ENCODE measurements at places on chromosomes 3 and 15.

DNA sequence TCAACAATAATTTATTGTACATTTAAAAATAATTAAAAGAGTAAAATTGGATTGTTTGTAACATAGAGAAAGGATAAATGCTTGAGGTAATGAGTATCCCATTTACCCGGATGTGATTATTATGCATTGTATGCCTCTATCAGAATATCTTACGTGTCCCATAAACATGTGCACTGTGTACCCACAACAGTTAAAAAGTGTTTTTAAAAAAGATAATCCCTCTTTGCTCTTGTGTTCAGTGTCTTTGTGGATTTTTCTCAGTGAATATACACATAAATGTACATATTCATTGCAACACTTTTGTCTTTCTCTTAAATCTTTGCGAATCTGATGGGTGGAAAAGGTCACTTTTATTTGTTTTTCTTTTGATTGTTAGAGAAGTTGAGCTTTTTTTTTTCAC is 20.4 kb downstream of the YEATS2 start:
- DNase-seq: no peak

- no peak for DNase-seq
Observed at GRCh38 chr15:91461377-91461776, 361.3 kb downstream of the SV2B start.

GRCh38 chr15:95129574-95129973 is 898.2 kb downstream of the MCTP2 start:
- no peak for DNase-seq

DNA sequence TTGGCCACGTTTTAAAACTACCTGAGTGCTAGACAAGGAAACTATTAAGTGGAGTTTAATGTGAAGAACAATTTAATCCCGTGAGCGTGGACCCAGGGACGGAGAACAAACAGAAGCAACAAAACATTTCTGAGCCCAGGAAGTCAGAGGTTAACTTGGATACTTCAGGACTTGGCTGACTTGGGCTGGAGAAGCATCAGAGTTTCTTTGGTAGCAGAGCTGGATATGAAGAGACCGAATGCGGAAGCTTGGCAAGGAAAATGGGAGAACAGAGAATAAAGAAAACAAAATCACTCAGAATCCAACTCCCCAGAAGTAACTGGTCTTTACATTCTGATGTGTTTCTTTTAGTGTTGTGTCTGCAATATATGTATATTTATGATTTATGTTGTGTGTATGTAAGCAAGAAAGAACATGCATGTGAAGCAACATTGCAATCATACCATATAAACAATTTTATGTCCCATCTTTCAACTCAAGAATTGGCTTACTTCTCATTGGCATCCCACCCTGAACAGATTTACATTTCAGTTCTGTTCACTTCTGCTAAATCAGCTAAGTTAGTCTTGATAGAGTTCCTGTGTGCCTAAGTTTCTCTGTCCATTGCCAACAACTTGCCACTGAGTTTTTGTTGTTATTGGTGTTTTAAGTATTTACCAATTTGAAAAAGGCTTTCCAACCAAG is 17.2 kb upstream of the PLOD2 start:
- no peak for DNase-seq

DNA sequence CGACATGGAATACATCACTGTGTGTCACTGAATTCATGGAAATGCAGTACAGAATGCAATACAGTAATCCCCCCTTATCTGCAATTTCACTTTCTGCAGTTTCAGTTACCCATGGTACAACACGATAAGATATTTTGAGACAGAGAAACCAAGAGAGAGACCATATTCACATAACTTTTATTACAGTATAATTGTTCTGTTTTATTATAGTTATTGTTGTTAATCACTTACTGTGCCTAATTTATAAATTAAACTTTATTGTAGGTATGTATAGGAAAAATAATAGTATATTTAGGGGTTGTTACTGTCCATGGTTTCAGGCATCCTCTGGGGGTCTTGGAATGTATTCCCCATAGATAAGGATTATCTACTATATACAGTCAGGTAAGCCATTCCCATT is 61.8 kb downstream of the MBNL1 start:
- no peak for DNase-seq

GRCh38 chr3:71893122-71893521 is 108.2 kb upstream of the PROK2 start:
- DNase-seq: no peak

DNA sequence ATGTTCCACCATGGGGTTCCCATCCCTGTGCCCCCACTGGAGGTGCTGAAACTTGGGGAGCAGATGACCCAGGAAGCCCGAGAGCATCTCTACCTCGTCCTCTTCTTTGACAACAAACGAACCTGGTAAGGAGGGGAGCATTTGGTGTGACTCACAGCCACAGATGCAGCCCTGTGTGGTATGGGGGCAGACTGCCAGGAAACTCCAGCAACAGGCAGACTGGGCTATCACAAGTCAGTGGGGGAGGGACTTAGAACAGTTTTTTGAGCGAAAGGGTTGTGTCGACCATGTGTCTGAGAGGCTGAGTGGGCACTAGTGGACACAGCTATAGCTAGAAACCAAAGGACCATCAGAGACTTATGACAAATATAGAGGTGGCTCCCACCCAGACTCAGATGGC is 3.4 kb upstream of the OGG1 start:
- peak; percentile 28 for DNase-seq

DNA sequence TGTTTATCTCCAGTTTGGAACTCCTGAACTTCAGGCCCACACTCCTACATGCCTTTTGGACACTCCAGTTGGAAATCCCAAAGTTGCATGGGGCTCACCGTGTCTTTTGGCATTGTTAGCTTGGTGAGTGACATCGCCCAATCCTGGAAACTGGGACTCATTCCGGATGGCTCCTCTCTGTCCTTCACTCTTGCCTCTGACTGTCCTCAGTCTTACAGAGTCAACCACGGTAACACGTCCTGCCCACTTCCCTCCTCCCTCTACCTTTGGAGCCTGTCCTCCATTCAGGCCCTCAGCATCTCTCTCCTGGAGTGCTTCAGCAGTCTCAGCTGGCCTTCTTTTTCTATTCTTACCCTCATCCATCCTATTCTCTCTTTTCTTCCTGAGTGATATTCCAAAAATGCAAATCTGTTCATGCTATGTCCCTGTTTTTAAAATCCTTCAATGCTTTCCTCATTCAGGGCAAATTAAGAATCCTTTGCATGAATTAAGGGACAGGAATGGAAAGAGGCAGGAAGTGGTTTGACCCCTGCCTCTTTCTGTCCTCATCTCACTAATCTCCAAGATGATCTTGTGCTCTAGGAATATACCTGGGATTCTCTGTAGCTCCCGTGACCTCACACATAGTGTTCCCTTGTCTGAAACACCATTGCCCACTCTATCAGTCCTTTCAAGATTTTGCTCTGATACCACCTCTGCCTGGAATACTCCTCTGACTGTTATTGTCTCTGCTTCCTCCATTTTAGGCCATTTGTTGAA is 42.5 kb downstream of the LPP start:
- DNase-seq: no peak

GRCh38 chr3:118641608-118642007 is 393.0 kb downstream of the IGSF11 start:
- no peak for DNase-seq

GRCh38 chr15:63826528-63826927 is 7.2 kb downstream of the HERC1 start:
- no peak for DNase-seq

DNA sequence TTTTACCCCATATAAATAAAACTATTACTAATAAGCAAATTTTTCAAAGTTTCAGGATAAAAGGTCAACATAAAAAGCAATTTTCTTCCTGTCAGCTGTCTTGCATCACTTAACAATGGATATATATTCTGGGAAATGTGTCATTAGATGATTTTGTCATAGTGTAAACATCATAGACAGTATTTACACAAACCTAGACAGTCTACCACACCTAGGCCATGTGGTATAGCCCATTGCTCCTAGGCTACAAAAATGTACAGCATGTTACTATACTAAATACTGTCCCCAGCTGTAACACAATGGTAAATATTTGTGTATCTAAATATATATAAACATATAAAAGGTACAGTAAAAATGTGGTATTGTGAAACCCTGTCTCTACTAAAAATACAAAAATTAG is 156.7 kb downstream of the ANO10 start:
- no peak for DNase-seq

DNA sequence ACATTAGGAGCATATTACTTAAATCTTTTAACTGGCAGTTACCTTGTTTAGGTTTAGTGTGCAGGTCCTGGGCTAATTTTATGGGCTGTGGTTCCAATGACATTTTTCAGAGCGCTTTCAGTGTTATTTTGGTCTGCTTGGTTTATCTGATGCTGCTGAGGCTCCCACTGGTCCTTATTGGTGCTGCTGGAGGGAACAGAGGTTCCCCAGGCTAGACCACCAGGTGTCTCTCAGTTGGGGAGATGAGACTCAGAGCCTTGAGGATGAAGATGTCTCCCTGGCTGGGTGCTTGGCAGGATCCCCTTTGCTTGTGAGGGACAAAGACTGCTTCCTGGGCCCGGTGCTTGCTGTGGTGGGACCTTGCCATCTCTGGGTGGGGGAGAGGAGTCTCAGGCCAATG is 28.3 kb upstream of the TASOR start:
- no peak for DNase-seq

DNA sequence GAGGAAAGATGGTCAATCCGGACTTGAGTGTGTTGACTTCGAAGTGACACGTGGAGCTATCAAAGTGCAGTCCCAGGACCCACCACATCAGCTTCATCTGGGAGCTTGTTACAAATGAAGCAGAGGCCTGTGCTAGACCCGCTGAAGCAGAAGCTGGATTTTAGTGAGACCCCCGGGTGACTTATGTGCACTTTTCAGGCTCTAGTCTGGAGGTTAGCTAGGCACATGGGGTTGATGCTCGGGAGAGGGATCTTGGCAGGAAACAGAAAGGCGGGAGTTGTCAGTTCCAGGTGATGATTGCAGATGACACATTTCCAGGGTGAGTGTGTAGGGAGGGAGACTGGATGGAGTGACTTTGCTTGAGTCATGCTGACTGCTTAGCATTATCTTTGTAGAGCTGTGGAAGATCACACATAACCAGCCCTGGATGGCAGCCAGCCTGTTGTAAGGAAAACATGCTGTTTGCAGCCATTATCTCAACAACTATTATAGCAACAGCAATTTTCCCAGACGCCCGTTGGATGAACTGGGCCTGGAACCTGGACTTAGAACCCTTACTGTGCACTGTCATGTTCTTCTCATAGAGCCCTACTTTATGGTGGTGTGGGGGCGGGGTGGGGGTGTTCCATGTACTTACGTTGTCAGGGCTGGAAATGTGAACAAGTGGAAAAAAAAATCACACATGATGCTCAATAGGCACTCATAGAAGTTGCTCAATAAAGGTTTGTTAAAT is 122.4 kb downstream of the THSD4 start:
- DNase-seq: no peak

GRCh38 chr3:74001436-74001835 is 376.7 kb upstream of the PDZRN3 start:
- no peak for DNase-seq

Measured in activated naive CD8-positive, alpha-beta T cell treated with anti-CD3 and anti-CD28 coated beads, Interleukin-2, amount 50 U/mL, for 24 hours (primary cell).